NK-92 treated with Interleukin-12 subunit alpha and Interleukin-12 subunit beta, amount 100 ng/mL, for 24 hours (cell line): ENCODE measurements at places on chromosomes 6 and 20.

GRCh38 chr6:90364286-90364685 is 67.6 kb upstream of the BACH2 start:
- no peak for DNase-seq

- no peak for DNase-seq
These were observed 47.6 kb upstream of the HBS1L start for GRCh38 chr6:135102191-135102590.

DNA sequence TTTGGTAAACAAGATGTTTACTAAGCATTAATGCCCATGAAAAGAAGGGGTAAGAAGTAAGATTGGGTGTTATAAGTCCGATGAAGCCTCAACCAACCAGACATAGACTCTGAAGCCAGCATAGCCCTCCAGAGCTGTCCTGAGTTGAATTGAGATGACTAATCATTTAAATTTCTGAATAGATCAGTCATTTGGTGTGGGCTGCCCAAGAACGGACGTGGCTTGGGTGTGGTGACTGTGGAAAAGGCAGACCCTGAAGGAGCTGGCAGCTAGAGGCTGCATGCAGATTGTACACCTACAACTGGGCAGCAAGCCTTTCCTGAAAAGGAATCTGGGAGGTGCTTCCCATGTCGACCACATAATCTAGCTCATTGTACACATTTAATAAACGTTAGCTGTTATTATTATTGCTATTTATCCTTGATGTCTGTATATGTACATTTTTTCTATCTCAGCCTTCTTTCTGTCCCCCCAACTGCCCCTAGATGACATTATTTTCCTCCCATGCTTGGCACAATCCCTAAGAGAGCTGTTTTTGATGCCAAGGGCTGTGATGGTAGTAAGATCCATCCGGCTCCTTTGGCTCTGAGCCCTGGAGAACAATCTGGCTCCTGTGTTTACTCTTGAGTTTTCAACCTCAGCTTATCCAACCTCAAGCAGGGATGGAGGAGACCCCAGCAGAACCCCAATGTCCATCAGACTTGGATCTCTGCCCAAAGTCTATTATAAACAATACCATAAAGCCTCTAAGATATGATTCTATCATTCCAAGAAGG is 57.6 kb upstream of the JAG1 start:
- no peak for DNase-seq

DNA sequence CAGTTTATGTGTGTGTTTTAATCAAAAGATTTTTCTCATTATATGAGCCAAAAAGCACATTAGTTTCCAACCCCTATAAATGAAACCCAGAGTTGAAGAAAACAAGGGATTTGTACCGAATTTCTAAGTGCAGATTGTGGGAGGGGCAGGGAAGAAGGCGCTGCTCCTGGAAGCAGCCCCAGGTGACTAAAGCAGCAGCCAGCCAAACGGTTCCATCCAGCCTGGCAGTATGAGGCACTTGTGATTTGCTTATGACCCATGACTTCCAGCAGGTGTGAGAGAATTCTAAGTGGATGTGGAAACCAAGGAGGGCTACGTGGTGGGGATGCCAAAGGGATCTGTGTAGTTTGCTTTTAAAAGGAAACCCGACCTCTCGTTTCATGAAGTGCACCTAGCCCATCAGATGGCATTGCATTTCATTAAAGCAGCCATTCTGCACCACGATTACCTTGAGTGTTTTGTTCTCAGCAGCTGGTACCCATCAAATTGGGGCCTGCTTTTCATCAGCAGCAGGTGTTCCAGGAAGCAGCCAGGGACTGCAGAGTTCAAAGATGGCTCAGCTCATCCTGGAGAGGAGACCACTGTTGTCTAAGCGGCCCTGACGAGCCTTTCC is 79.1 kb downstream of the DTD1 start:
- DNase-seq: no peak

DNA sequence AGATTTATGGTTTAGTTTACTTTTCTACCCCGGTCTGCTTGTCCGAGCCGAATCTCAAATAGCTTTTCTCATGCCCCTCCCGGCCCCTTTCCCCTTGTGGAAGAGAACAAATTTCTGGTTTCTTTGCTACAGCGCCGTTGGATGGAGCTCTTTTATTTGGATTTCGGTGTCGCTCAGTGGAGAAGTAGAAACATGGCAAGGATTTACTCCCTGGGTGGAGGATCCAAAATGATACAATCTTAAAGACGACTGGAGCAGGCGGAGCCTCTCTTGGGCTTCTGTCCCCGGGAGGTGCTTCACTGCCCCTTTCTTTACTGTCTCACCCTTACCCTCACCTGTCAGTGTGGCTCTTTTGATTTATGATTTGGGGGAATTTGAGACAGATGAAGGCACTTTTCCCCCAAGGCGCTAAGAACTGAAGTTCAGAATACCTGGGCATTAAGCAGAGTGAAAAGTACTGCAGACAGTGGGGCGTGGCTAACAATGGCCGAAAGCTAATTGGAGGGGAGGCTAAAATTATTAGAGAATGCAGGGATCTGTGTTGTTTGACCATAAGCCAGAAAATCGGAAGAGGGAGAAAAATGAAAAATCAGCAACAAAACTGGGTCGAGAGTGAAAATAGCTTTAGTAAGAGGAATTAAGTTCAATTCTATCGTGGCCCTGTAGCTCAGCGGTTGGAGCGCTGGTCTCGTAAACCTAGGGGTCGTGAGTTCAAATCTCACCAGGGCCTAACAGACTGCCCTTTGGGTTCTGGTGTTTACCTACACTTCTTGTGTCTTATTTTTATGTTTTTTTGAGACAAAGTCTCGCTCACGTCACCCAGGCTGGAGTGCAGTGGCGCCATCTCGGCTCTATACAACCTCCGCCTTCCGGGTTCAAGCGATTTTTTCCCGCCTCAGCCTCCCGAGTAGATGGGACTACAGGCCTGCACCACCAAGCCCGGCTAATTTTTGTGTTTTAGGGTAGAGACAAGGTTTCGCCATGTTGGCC is 145.1 kb upstream of the ZNF184 start:
- DNase-seq: no peak

- no peak for DNase-seq
These were observed 639 bp upstream of the RCAN2 start for GRCh38 chr6:46491628-46492547.

- DNase-seq: no peak
These were observed 141.1 kb downstream of the SYNDIG1 start for GRCh38 chr20:24610341-24611115.

DNA sequence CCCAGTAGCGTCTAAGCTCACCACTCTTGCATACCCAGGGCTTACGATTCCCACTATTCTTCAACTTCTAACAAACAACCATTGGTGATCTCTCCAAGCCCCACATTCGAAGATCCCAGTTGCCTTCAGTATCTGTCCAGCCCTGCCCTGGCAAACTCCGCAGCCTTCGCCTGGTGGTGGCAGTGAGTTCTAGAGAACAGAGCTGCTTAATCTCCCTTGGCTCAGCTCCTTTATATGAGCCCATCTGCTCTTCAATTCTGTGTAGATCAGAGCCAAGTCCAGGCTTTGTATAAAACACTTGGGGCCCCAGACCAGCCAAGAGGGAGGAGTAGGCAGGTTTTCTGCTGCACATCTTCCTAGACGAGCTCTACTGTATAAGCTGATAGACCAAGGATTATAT is 193.3 kb downstream of the PHACTR1 start:
- DNase-seq: no peak

- DNase-seq: no peak
These were observed at the start of gene CDKN1A for GRCh38 chr6:36678488-36679042. Gene CDKN1A, plus strand, starts transcription at chr6:36678714. Its CDS starts 5,388 bp downstream, at chr6:36684102.

DNA sequence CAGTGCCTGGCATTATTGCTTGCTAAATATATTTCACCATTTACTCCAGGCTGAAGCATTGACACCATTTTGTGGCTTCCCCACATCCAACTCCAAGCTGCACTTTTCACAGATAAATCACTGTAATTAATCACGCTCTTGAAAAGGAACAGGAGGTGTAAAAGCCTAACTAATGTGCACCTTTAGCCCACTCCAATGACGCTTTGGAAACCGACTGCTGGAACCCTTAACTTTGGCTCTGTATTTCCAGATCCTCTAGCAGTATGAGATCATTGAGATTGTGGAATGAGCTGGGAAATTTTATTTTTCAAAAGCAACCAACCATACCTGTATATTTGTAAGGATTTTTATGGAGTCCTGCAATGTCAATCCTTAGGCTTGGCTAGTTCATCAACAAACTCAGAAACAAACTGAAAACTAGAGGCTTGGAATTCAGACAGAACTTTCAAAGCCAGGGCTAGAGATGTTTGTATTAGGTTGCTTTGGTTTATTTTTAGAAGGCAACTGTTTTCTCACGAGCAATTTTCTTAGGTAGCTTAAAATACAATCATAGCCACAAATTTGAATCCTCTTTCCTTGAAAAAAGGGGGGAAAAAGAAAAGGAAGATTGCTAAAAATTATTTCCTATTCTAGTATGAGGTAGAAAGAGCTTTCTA is 52.8 kb upstream of the UTRN start:
- no peak for DNase-seq

GRCh38 chr20:24211972-24212371 is 223.4 kb upstream of the GGTLC1 start:
- DNase-seq: no peak

DNA sequence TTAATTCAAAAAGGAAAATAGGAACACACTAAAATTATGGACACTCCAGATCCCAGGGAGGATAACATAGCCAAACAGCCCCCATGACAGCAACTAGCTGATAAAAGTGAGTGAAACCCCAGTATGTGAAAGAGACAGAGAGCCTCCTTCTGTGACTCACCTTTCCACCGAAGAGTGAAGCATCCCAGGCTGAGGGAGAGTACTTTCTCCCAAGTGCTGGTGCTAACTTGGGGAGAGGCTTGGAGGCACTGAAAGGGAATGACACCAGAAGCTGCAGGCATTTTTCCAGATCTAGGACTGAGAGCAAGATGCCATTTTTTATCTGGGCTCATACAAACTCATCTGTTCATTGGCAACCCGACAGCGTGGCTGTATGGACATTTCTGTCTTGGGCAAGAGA is 339.8 kb downstream of the HTR1B start:
- DNase-seq: no peak

GRCh38 chr6:160031442-160031841 is 62.6 kb downstream of the IGF2R start:
- DNase-seq: no peak

- DNase-seq: no peak
These were observed 251.3 kb upstream of the PRND start for GRCh38 chr20:4470375-4470774.

- no peak for DNase-seq
These were observed 190.3 kb upstream of the POU3F2 start for GRCh38 chr6:98644063-98644462.

- no peak for DNase-seq
These were observed 29.3 kb downstream of the KCNK5 start for GRCh38 chr6:39199976-39200375.
